ENCODE measurements at places on chromosomes 11 and 22.

GRCh38 chr11:120867531-120867930 is 156.4 kb upstream of the TBCEL start:
- ATAC-seq: no peak

DNA sequence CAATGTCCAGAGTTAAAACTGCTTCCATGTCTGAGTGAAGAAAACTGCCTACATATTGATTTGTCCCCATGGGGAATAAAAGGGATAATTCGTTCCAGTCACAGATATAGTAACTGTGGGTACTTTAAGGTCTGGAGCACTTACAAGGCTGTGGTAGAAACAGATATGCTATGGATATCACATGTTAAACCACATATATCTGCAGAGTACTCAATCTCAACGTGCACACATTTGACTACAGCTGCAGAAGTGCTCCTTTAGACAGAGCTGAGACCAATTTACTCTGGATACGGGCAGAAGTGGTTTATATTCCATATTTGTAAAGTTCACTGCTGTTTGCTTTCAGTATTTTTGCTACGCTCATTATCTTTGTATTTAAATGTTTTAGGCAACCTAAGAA is 9.7 kb upstream of the MS4A2 start:
- ATAC-seq: no peak

DNA sequence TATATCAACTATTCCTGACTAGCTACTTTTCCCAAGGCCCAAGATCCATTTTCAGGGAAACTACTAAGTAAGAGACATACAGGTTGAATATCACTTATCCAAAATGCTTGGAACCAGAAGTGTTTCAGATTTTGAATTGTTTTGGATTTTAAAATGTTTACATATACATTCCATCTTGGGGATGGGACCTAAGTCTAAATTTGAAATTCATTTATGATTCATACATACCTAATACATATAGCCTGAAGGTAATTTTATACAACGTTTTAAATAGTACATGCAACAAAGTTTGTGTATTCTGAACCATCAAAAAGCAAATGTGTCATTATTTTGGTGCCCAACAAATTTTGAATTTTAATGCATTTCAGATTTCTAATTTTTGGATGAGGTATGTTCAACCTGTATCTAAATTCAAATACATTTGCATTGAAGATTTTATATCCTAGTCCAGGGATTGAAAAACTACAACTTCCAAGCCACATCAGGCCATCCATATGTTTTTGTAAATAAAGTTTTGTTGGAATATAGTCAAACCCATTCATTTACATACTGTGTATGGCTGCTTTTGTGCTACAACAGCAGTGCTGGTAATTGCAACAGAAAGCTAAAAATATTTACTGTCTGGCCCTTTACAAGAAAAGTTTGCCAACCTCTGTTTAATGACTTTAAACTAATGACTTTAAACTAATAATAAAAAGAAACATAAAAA is 73.3 kb downstream of the CWF19L2 start:
- no peak for ATAC-seq

- no peak for ATAC-seq
These were observed 239.5 kb downstream of the NTM start for GRCh38 chr11:131609921-131610320.

- no peak for ATAC-seq
These were observed 77.3 kb upstream of the NAV2 start for GRCh38 chr11:19635332-19635731.

- ATAC-seq: peak; percentile 41
These were observed 148.5 kb downstream of the GRIK4 start for GRCh38 chr11:120660024-120660565.

DNA sequence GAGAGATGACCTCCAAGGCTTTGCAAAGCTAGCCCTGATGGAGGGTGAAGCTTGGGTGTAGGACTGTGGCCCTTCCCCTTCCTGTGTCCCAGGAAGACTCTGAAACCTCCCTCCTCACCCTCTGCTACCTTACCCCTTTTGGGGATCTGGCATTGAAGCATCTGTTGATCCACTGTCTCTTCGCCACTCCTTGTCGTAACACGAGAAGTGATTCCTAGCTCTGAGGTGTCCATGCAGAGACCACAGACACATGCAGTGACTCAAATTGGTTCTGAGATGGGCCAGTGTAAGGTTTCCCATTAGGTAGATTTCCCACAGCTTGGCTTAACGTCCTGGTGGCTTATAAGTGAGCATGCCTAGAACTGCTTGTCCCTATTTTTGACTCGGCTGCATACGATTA is 101.4 kb downstream of the ZBTB16 start:
- ATAC-seq: no peak

DNA sequence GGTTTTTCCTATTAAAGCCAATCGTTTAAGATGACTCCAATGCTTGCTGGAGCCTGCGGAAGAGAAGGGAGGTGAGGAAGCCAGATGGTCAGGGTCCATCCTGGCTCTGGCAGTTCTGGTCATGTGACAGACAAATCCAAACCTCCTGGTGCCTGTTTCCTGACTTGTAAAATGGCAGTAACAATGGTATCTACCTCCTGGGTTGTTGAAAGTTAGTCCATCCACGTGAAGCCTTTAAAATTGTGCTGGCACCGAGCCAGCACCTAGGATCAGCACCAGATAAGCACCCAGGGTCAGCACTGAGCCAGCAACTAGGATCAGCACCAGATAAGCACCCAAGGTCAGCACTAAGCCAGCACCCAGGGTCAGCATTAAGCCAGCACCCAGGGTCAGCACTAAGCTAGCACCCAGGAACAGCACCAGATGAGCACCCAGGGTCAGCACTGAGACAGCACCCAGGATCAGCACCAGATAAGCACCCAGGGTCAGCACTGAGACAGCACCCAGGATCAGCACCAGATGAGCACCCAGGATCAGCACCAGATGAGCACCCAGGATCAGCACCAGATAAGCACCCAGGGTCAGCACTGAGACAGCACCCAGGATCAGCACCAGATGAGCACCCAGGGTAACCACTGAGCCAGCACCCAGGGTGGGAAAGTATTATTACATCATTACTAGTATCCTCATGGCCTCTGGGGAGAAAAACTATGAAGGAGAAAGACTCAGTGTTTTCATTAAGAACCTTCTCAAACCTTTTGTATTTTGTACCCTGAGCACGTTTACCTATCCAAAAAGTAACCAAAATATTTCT is 17.2 kb downstream of the KIAA0930 start:
- ATAC-seq: no peak

GRCh38 chr11:12890476-12890875 is 118.6 kb upstream of the RASSF10 start:
- no peak for ATAC-seq

- ATAC-seq: peak; percentile 84
These were observed 6.2 kb upstream of the IGSF22 start for GRCh38 chr11:18731949-18732821.
